ENCODE measurements at places on chromosomes 2 and 18. TPM values are rescaled to one million over a fixed set of nuclear protein-coding genes. Genes with fewer than 3 reads are reported as not detected.

Gene MYO1B
- 14.5 TPM for total RNA-seq

Gene ATP5F1A
- 1,109 TPM for total RNA-seq

Gene OBSL1
- 263 TPM for total RNA-seq

DNA sequence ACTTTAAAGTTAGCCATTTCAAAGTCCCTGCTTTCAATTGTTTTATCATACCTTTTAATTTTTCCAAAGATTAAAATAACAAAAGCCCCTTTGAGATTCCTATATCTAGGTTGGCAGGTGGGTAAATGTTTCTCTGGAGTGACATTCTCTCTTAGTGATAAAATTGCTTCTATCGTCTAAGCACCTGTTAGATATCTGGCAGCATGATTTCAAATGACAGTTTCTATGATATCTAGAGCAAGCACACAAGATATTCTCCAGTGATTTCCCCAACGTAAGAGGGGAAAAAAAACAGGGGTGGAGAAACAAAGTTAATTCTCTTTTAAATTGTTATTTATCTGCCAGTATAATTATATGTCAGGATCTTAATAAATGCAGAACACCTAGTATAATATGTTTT is 610.2 kb downstream of the DSC3 start:
- DNase-seq: no peak

DNA sequence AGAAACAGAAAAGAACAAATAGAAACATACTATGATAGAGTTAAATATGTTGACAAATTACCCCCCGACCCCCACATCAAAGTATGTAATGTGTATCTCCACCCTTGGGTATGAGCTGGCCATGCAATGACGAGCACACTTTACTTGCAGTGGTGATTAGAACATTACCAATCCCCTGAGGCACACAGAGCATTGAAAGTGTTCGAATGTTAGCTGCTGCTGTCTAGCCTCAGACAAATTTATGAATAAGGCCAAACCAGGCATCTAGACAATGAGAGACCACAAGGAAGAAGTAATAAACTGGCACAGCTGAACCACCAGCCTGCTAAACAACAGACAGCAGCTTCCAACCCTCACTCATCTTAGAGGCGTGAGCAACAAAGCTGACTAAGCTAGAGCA is 380.5 kb downstream of the DSEL start:
- DNase-seq: no peak

GRCh38 chr2:195612611-195613495 is 44.2 kb upstream of the SLC39A10 start:
- DNase-seq: no peak

Gene MERTK
- total RNA-seq: 7.3 TPM

DNA sequence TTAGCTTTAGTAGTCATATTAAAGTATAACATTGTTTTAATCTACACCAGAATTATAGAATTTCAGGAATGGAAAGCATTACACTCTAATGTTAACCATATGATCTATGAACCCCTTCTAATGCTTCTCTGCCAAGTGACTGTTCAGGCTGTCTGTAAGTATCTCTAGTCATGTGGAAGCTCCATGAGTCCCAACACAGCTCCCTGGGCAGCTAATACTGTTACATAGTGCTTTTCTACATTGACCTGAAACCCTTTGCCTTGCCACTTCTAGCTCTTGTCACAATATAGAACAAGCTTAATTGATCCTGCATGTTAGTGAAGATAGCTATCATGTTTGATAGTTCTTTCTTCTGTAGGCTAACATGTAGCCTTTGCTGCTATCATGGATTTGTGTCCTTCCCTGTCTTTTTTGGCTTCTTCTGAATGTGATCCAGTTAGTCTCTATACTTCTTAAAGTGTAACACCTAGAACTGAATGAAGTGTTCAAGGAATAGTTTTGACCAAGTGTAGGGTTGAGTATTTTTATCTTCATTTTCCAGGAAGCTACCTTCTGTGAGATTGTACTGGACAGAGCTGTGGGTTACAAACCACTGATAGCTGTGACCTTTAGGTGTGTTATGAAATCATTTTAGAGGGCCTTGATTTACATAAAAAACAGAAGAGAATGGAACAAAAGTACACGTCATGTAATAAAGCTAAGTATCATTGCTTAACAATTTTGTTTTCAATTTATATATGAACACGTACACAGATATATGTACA is 23.7 kb downstream of the BABAM2 start:
- no peak for DNase-seq

GRCh38 chr18:26386002-26386401 is 159.8 kb downstream of the TAF4B start:
- DNase-seq: no peak

Gene EFHD1
- 10.8 TPM for total RNA-seq

DNA sequence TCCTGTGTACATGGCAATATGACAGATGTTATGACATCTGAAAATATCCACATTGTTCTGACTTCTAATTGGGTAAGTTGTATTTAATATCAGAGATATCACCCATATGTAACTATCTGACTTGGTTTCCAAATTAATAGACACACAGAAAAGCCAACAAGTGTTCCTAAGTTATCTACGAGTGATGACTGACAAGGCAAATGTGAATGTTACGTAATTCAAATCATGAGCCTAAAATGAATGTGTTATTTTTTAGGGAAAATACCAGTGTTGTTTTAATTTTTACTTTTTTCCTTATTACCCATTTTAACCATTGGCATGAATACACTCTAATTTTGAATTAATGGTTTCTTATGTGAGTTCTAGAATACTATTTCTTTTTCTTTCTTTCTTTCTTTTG is 15.8 kb upstream of the PNO1 start:
- DNase-seq: no peak

DNA sequence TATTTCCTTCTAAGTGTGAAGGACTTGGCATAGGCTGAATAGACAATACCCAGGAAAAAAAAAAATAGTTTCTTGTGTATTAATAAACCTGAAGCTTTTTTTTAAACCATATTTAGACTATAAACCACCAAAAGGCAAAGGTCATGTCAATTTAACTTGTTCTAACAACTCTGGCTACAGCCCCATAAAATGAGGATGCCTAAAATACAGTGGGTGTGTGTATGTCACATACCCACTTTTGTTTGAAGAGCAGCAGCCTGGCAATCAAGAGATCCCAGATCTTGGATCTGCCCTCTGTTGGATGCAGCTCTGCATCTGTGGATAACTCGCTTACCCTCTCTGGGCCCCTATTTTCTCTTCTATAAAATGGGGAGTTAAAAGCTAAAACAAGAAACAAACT is 65.4 kb downstream of the SATB2 start:
- DNase-seq: no peak

GRCh38 chr2:174038462-174038861 is 73.3 kb upstream of the SP3 start:
- DNase-seq: no peak

GRCh38 chr18:67682516-67682915 is 166.0 kb upstream of the DSEL start:
- no peak for DNase-seq

Gene ABCB11
- 0.26 TPM for total RNA-seq

Gene SERPINB11
- total RNA-seq: not detected

Gene CPO
- total RNA-seq: 0.42 TPM

GRCh38 chr2:50582164-50582563 is 449.8 kb downstream of the NRXN1 start:
- no peak for DNase-seq

DNA sequence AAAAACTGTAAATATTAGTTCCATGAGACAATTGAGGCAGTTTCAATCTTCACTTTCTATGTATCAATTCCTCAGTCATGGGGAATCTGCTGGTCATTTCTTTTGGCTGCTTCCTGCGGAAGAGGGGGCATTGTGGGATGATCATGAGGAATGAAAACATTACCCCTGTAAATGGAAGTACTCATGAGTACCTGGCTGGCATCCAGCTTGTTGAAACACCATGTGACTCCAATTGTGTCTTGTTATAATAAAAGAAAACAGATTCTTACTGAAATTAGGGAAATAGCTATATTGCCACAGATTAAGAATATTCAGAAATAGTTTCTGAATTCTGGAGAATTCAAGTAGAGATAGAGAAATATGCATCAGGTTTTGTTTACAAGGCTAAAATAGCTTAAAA is 41.6 kb upstream of the GPR39 start:
- no peak for DNase-seq

DNA sequence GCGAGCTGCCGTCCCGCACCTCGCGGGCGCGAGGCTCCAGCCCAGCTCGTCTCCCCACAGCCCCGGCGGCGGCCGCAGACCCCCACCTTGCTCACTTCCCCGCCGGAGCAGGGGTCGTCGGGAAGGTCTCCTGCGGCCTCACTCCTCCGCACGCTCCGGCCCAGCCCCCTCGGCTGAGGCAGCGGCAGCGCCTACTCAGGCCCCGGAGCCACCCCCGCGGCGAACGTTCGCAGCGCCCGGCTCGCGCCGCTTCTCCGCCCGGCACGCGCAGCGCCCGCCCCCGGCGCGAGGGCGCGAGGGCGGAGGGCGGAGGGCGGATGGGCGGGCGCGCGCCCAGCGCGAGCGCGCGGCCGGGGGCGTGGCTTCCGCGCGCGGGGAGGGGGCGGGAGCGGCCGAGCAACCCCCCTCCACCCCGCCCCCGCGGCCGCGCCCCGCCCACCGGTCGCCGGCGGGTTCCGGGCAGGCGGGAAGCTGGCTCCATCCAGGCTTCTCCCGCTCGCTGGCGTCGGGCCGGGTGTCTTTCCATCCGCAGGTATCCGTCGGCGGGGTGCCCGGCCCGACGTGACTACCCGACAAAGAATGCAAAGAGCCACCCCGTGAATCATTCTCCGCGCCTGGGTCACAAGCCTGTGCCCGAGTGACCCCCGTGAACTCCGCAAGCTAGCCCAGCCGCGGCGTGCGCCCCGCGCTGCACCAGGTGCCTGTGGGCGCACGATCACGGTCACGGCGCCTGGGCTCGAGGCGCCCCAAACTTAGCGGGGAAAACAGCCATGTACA is at the start of gene DTNB:
DTNB (minus strand) TSS at position 278 of the 777 bp plus-strand sequence. CDS start 20,917 bp downstream, outside the sequence.
- DNase-seq: peak; percentile 93

GRCh38 chr2:134453973-134454372 is 200.1 kb downstream of the MGAT5 start:
- DNase-seq: no peak

Gene GAD1
- total RNA-seq: not detected

GRCh38 chr18:62526098-62527025 is 3.5 kb downstream of the ZCCHC2 start:
- DNase-seq: peak; percentile 95

- no peak for DNase-seq
Observed at GRCh38 chr2:12430407-12431133, 286.2 kb upstream of the TRIB2 start.

Gene CDK15
- total RNA-seq: 0.37 TPM

Gene UGT1A3
- not detected for total RNA-seq

DNA sequence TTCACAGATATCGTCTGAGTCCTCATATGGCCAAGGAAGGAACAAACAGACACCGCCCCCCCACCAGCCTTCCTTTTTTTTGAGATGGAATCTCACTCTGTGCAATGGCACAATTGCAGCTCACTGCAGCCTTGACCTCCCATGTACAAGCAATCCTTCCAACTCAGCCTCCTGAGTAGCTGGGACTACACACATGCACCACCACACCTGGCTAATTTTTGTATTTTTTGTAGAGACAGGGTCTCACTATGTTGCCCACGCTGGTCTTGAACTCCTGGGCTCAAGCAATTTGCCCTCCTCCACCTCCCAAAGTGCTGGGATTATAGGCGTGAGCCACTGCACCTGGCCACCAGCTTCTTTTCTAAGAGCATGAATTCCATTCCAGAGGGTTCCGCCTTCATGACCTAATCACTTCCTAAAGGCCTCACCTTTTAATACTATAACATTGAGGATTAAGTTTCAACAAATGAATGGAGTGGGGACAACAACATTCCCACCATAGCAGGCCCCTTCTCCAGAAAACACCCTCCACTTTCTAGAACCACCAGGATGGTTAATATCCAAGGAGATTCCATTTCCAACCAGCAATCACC is 2.2 kb upstream of the TMBIM1 start:
- DNase-seq: no peak

Gene REG3A
- total RNA-seq: not detected

Gene GCG
- total RNA-seq: not detected

Gene FIGLA
- total RNA-seq: not detected

DNA sequence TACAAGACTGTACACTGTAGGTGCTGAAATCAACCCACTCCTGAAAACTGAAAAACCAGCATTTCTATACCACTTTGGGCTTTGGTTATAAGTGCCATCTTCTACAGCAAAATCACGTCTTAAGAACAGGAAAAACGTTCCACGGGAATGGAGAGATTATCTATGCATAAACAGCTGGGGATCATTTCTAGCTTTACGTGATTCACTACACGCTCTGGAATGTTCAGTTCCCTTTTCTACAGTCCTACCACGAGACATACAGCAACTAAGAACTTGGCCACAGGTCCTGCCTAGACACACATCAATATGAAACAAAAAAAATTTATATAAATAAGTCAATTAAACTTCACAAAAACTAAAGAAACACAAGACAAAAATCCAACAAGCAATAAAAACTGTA is 3.6 kb downstream of the CXCR4 start:
- DNase-seq: no peak

Gene DNAJC5G
- total RNA-seq: 1.5 TPM

GRCh38 chr2:168801961-168802858 is at the start of gene NOSTRIN:
Gene NOSTRIN (plus strand): TSS chr2:168802637. CDS start chr2:168802647, 10 bp downstream.
- peak; percentile 52 for DNase-seq
